ENCODE measurements at places on chromosomes 4 and X. TPM values are rescaled to one million over a fixed set of nuclear protein-coding genes. Genes with fewer than 3 reads are reported as not detected.

Gene SPIN2A
- 1.1 TPM for total RNA-seq

Gene LDOC1
- 13.8 TPM for total RNA-seq

Gene HS3ST1
- total RNA-seq = not detected

Gene FREM3
- total RNA-seq = not detected

Gene CLDN2
- total RNA-seq = 0.13 TPM

Gene NUP62CL
- total RNA-seq = 0.26 TPM

Gene MAGEA9B
- total RNA-seq = not detected

GRCh38 chr4:4985844-4986243, 33.4 kb downstream of the CYTL1 start:
- DNase-seq = no peak

DNA sequence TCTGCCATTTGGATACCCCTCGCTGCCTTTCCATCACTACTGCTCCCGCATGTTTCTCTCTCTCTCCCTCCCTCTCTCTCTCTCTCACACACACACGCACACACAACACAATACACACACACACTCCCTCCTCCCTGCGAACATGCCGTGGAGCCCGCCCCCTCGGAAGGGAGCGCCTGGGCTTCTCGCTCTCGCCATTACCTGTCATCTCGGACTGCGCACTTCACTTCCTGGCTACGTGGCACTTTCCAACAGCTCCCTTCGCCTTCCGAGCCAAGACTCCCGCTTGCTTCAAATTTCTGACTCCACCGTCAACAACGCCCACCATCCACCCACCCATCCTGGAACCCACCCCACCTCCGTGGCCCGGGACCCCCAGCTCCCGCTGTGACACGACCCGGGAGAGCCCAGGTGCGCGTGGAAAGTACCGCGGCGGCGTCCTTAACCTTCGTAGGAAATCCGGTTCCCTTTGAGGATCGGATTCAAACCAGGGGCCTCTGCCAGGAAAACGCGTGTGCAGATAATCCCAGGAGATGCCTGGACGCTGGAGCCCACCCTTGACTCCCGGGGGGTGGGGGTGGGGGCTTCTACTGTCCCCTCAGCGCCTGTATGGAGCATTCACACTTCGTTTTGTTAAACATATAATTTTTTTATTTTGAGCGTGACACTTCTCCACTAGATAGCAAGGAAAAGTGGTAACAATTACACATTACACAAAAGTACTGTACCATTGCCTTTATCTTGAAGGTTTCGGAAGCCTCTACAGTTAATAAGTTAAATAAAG, 12.5 kb downstream of the ARX start:
- no peak for DNase-seq

- no peak for DNase-seq
These were observed 73.0 kb upstream of the PJA1 start for GRCh38 chrX:69238114-69238886.

- peak; percentile 29 for DNase-seq
These were observed 7.7 kb downstream of the GAK start for GRCh38 chr4:924107-925096.

DNA sequence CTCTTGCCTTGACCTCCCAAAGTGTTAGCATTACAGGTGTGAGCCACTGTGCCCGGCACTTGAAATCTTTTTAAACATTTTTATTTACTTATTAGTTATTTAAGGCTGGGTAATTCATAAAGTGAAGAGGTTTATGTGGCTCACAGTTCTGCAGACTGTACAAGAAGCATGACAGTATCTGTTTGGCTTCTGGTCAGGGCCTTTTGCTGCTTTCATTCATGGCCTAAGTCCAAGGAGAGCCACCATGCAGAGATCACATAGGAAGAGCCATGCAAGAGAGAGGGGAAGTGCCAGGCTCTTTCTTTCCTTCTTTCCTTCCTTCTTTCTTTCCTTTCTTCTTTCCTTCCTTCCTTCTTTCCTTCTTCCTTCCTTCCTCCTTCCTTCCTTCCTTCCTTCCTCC, 10.2 kb upstream of the GPKOW start:
- no peak for DNase-seq

DNA sequence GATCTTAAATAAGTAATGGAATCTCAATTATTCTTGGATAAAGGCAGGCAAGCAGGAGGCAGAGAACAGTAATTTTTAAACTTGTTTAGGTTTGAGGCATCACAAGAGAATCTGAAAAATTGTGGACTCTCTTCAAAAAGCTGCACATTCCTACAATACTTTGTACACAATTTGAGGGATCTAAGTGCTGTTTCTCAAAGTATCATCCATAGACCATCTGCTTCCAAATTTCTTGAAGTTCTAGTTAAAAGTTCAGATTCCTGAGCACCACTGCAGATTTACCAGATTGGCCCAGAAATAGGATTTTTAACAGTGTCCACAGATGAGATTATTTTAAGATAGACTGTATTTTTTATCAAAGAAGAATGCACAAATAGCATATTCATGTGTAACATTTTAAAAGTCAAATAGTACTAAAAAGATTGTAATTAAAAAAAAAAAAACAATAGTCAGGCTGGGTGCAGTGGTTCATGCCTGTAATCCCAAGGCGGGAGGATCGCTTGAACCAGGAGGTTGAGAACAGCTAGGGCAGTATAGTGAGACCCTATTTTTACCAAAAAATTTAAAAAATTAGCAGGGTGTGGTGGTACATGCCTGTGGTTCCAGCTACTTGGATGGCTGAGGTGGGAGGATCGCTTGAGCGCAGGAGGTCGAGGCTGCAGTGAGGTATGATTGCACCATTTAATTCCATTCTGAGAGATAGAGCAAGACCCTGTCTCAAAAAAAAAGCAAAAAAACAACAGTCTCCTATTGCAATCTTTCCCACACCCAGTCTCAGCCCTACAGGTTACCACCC, 14.2 kb upstream of the FNIP2 start:
- no peak for DNase-seq

- DNase-seq = no peak
These were observed 695.7 kb upstream of the AGA start for GRCh38 chr4:178137732-178138471.

- no peak for DNase-seq
These were observed 25.2 kb upstream of the ATXN3L start for GRCh38 chrX:13345037-13345436.

- no peak for DNase-seq
These were observed 636 bp upstream of the TIMM8A start for GRCh38 chrX:101349193-101349562.

DNA sequence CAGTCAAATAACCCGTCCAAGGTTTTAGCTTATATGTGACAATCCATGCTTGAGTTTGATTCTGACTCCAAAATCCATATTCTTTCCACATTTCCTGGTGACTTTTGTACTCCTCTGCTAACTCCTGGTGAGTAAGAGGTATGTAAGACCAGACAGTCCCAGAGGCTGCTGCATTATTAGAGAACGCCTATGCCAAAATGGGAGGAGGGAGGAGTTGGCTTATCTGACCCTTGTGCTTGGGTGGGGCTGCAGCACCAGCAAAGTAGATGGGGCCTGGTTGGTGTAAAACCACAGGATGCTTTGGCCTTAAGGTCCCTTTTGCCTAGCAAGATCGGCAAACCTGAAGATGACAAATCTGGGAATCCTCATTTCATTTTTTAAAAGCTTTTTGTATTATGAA, 9.1 kb upstream of the RNF212 start:
- DNase-seq = no peak

GRCh38 chr4:100590325-100590724, 72.5 kb upstream of the EMCN start:
- DNase-seq = no peak

GRCh38 chr4:43251841-43252240, 359.3 kb downstream of the GRXCR1 start:
- no peak for DNase-seq

- DNase-seq = no peak
These were observed 36.8 kb upstream of the TAPT1 start for GRCh38 chr4:16263056-16263455.

GRCh38 chrX:137286423-137286822, 252.6 kb upstream of the GPR101 start:
- DNase-seq = no peak

DNA sequence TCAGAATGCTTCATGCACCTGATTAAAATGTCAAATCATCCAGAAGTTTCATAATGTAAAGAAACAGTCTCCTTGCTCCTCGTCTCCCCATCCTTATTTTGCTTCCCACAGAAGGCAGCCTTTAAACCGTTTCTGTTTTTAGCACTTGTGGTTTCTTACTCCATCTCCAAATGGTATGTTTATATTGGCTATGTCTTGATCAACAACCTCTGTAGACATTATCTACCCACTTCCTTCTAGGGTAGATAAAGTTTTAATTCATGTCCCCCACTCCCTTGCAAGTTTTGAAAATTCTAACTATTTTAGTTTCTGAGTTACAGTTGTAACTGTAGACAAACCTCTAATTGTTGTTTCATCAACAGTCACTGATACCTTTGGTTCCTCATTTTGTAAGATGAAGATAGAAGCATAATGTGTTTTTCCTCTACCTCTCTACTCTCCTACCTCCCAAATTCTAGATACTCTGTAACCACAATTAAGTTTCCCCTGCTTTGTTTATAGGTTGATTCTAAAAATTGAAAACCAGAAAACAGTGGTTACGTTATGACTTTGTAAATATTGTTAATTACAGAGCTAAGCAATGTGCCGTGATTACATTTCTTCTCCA, 291.7 kb upstream of the GATB start:
- DNase-seq = no peak

DNA sequence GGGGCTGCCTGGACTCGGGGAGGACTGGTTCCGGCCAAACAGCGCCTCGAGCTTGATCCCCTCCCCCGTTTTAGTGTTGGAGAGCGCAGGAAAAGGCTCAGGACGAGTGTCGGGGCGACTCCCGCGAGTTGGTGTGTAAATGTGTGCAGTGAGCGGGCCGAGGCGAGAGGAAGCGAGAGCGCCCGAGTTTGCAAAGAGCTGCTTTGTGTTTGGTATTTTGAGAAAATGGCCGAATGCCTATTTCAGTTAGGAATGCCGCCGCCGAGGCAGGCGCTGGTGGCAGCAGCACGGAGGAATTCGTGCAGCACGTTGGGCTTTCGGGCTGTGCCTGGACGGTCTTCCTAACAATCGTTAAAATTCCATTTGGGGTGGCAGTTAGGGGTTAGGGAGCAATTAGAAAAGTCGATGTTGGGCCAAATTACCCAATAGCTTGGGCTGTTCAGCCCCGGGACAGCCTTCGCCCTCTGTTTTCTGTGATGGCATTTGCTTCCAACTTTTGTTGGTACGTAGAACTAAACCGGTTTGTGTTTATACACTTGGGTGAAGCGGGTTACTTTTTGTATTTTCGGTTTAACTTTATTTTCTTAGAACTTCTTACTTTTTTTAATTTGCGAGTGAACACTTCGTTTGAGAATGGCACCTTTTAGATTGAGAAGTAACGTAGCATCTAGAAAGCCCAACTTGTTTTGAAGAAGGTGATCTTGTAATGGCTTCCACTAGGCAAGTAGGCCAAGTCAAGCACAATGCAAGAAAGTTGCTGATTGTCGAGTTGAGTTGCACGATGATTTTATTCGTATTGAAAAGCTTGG, 1.6 kb downstream of the REST start:
- peak; percentile 28 for DNase-seq

- peak; percentile 20 for DNase-seq
These were observed at the start of gene SORCS2 for GRCh38 chr4:7192252-7193029. TSS of gene SORCS2 (plus strand) at chr4:7192538.
